ENCODE measurements at places on chromosomes 4 and X.

DNA sequence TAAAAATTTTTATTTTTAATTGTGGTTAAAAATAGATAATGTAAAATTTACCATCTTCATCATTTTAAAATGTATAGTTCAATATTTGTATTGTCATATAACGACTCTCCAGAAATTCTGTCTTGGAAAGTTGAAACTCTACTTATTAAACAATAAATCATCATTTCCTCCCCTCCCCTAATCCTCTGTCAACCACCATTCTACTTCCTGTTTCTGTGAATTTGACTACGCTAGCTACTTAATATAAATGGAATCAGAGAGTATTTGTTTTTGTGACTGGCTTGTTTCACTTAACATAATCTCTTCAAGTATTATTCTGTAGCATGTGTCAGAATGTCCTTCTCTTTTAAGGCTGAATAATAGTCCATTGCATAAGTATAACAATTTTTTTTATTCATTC, 729.0 kb upstream of the AADAT start:
- no peak for DNase-seq

DNA sequence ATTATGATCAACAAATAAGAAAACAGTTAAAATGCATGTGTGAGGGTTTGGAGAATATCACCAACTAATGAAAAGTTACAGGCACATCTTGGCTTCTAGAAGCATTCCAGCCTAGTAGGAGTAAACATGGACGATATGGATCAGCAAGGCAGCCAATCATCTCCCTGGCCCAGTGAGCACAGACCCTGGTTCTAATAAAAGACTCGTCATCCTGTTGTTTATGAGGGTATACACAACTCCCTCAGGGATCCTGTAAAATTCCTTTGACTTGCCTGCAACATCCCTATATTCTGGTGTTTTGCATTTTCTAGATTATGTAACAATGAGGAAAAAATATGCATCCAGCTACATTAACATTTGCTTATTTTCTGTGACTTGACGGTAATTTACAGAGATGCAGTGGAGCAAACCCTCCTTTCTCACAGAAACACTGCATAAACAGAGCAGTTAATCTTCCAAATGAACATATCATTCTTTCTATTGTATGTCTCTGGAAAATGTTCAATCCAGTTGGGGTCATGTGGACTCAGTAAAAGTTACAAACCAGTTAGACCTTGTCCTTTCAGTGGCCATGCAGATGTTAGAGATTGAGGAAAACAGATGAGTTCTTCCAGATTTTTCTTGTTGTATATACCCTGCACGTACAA, 88.9 kb upstream of the NDP start:
- no peak for DNase-seq

- no peak for DNase-seq
These were observed 9.0 kb upstream of the CD99L2 start for GRCh38 chrX:150907474-150907873.

DNA sequence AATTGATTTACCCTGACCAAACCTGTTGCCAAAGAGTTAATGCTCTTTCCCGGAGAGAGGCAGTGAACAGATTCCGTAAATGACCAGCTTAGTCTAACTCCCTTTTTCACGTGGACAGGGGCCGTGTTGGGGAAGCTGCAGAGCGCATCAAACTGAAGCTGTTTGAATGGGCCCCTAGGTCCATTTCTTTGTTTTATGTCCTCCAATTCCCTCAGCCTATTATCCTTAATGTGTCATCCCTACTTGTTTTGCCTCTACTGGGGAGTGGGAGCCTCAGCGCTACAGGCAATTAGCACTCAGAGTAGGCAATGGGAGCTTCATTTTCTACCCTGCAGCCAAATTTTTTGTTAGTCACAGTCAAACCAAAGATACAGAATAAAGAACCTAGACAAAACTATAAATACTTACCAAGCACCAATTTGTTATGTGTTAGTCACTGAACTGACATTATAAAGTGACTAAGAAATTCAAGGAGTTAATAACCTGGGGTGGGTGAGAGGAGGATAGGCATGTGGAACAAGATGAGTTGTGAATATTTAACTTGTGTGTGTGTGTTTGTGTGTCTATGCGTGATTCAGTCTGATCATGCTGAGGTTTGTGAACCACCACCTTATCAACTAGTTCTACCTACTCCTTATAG, 417.4 kb downstream of the PACRGL start:
- DNase-seq = no peak

DNA sequence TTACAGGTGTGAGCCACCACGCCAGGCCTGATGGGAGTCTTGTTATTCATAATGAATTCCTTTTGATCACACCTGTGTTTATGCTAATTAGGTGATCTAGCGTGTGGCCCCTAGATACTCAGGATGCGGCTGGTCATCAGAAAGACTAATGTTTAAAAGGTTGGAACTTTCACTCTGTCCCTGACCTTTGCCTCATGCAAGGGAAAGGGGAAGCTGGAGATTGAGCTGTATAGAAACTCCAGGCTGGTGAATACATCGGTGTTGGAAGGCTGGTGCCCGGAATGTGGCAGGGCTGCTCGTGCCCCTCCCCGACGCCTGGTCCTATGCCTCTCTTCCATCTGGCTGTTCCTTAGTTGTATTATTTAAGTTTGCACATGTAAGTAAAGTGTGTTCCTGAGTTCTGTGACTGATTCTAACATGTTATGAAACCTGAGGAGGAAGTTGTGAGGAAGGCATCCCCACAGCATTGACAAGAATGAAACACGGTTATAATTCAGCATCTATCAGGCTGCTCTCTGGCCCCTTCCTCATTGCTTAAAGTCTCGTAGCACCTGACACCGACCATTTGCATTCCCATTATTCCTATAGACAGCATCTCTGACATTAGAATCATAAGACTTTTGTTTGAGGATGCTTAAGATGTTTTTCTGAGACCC, 28.9 kb downstream of the CASP3 start:
- DNase-seq = no peak

- no peak for DNase-seq
These were observed 536.8 kb upstream of the GALNT7 start for GRCh38 chr4:172631832-172632231.

DNA sequence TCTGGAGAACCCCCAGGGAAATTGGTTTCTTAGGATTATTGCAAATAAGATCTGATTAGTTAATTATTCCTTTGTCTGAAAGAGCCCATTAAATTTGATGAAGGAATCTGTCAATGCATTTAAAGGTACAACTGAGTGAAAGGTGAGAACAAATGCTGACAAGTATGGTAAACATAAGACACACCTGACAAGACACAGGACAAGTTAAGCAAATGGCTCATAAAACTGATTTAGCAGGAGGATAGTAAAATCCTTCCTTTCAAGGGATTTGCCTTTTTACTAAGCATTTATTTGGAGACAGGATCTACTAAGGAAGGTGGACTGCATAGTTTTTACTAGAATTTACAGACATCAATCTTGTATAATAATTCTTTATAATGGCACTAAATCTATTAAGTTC, 553.9 kb downstream of the SPRY1 start:
- no peak for DNase-seq

DNA sequence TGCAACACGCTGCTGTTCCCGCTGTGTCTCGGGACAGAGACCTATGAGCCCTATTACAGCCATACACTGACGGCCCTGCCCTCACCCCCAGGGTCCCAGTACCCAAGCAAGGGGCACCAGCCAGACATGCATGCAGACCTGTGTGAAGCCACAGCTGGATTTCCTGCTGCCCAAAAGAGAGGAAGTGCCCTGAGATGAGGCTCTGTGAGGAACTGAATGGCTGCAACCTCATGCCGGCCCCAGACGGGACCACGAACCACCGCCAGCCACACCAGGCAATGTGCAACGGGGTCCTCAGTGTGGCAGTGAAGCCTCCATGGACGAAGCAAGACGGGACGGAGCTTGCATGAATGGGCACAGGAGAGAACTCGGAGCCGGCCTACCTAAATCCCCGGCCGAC, 21.1 kb downstream of the CTBP1 start:
- DNase-seq = no peak

DNA sequence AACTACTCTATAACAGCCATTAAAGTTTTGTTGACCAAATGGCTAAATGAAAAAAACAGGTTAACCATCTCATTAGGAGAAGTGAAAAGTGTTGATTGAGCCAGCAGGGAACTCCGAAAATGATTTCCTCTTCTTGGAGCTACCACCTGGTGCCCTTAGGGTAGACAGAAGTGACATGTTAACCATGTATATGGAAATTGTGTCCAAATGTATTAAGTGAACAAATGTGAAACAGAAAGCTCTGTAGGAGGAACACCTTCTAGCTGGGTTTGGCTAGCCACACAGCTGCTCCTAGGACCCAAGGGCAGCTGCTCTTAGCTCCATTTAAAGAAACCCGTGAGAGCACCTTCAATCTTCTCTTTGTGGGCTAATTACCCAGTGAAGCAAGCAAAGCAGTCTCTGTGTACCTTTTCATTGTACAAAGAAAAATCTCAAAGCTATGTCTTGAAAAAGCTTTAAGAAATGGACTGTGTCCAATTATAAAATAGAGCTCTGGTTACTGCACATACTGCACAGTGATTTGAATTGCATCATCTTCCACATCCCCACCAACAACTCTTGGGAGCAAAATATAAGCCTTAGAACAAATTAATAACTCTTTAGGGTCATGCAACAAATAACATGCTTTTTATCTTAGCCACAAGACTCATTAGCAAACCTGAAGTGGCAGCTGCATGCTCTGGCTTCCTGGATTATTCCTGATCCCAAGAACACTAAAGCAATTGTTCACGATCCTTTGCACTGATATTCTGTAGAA, 59.2 kb upstream of the PARM1 start:
- no peak for DNase-seq

DNA sequence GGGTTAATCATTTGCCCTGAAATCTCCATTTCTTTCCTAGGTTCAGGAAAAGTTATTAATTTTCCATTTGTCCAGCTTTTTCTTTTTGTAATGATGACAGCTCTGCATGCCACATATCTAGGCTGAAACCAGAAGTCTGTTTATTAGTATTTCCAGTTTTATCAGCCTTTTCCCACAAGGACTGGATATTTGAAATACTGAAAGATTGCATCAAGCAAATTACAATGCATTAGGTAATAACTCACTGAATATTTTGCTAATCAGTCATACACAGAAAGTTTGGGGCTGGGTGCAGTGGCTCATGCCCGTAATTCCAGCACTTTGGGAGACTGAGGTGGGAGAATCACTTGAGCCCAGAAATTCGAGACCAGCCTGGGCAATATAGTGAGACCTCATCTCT, 21.5 kb downstream of the SLC9A7 start:
- DNase-seq = no peak

GRCh38 chr4:158025131-158025530, 147.7 kb downstream of the GASK1B start:
- DNase-seq = no peak

GRCh38 chr4:47667552-47667951, 170.3 kb downstream of the CORIN start:
- DNase-seq = no peak

GRCh38 chr4:15536552-15537499, 67.1 kb downstream of the CC2D2A start:
- DNase-seq = no peak

DNA sequence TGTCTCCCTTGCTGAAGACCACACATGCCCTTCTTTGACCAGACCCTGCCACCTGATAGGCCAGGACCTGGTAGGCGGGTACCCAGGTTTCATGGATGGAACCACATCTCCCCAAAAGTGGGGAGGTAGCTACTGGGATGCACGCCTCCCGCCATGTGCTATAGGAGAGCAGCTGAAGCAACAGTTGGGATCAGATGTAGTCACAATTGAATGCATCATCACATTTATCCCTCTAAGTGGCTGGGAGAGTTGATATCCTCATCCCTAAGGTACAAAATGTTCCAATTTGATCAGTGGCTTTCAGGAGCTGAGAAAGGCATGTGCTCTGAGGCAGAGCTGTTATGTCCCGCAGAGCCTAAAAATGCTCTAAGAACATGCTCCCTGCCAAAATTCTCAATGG, 54.0 kb upstream of the MTM1 start:
- no peak for DNase-seq

DNA sequence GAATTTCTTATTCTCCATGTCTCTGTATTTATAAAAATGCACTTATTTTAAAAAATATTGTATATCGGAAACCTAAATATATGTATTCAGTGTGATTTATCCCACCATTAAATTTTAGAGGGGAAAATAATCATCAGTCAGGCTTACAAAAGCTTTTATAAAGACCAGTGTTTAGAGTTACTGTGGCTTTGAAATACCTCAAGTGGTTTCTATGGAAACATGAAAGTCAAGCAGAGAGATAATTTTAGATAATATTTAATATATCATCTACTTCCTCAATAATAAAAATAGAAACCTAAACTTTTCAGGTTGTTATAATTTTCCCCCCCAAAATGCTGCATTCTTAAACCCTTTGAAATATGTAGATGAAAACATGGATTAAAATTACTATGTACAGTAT, 332.9 kb upstream of the PITX2 start:
- DNase-seq = no peak

- no peak for DNase-seq
These were observed 42.5 kb downstream of the LAMP2 start for GRCh38 chrX:120426599-120426998.

GRCh38 chrX:132461886-132462285, 27.0 kb downstream of the MBNL3 start:
- no peak for DNase-seq

- no peak for DNase-seq
These were observed 185.4 kb downstream of the SOWAHB start for GRCh38 chr4:76712564-76712963.

GRCh38 chrX:120000490-120001246, 57.1 kb upstream of the NKAP start:
- no peak for DNase-seq

GRCh38 chrX:1351981-1352714, 15.6 kb downstream of the IL3RA start:
- DNase-seq = no peak

- no peak for DNase-seq
These were observed 57.3 kb upstream of the ADGRA3 start for GRCh38 chr4:22573198-22573597.

GRCh38 chrX:134599184-134599914, 58.9 kb downstream of the PLAC1 start:
- DNase-seq = peak; percentile 5

DNA sequence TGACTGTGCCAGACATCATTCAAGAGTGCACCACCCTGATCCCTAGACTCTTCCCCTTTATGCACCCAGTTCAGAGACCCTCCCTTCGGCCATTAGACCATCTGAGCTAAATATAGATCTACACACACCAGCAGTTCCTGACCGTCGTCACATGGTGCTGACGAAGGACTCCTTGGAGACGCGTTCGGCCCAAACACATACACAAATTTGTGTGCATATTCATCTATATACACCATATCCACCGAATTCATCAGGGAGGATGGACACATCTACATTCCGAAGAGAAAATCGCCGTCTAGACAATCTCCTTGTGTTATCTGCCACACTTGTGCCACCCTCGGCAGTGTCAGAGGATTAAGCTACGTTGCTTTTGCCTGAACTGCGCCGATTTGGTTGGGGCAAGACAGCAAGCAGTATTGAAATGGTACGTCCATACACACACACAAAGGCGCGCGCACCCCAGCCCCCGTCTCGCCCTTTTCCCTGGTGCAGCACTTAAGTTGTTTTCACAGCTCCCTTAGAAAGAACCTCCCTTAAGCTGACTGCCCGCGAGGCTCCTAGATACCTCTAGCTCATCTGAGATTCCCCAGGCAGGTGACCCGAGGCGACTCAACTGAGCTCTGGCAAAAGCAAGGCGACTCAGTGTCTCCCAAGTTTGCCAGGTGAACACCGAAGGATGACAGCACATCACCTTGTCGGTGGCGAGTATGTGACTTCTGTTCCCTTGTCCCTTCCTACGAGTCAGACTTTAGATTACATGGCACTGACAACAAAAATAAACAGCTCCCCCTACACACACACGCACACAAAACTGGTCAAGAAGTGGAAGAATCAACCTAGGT, 1.0 kb downstream of the RASGEF1B start:
- peak; percentile 27 for DNase-seq
